ENCODE measurements at places on chromosomes 11 and 22.

DNA sequence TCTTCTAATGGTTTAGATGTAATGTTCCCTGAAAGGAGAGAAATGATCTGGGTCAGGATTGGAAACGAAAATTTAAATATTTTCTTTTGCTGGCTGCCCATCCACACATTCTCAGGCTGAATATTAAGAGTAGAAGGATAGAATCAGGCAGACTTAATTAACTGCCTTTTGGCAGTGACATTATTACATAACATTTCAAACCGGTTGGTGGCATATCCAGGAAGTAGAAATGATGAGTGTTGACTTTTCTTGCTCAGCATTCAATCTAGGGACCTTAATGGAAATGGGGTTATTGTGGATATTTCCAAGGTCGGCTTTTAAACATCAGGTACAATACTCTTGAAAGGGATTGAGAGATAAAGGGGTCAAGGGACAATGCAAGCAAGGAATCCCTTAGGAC lies 677.4 kb upstream of the ARHGAP42 start:
- DNase-seq, result no peak

DNA sequence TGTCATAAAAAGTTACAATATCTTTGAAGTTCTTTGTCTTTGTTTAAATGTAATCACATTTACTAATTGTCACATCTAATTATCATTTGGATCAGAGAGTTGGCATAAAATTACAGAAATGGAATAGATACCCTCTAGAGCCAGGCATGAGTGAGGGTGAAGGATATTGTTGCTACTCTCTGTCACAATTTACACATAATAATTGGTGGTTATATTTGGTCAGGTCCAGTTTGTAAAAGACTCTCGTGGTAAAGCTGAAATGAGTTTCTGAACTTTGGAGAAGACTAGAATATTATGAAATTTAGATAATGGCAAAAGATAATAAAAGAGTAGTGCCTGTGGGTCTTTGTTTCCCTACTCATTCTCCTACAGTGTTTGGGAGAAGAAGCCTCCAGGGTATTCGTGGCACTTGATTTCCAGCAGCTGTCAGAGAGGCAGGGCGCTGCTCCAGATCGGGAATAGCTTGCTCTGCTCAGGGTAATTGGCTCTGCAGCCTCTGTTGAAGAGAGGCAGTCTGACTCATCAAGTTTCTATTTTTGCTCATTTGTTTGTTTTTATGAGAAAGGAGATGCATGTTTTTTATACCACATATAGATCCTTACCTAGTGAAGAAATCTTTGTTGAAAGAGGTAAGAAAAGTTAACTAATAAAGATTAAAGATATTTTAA lies 349.9 kb downstream of the CNTN5 start:
- peak; percentile 53 for DNase-seq

- no peak for DNase-seq
Measured at GRCh38 chr22:50089682-50090411, at the start of gene MOV10L1. MOV10L1 (plus strand) TSS chr22:50090006; CDS start chr22:50090089, 83 bp downstream.

- no peak for DNase-seq
Measured at GRCh38 chr11:128607819-128608218, 20.5 kb upstream of the ETS1 start.

DNA sequence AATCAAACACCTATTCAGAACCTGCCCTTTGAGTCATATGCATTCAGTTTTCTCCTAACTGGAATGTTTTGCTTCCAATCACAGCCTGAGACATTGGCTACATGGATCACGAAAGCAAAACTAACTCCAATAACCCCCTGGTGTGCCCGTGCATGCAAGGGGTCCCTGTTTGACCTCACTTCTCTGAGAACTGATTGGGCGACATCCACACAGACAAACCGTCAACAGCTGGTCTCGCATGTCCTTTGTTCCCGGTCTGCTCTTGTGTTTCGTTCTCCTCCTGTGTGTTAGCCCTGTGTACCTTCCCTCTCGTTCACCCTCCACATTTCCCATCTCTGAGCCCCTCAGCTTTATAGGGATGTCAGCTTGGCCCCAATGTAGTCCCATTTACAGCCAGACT lies 67.2 kb upstream of the TTC12 start:
- no peak for DNase-seq

GRCh38 chr11:46335890-46336562 lies 11.2 kb upstream of the DGKZ start:
- no peak for DNase-seq

GRCh38 chr11:16779436-16779835 lies 41.0 kb downstream of the C11orf58 start:
- DNase-seq, result peak; percentile 41

DNA sequence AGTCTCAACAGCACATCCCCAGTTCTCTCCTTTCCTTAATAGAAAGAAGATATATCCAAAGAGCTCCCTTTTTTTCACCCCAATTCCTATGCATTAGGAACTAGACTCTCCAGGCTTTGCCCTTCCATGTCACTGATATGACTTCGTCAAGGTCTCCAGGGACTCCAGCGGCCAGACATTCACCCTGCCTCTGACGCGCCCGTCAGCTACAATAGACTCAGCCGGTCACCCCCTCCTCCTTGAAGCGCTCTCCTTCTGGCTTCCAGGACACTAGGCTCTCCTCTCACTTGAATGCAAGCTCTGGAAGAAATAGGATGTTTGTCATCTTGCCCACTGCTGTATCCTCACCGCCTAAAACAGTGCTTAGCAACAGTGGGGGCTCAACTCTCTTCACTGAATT lies 14.9 kb upstream of the ELFN2 start:
- DNase-seq, result no peak

DNA sequence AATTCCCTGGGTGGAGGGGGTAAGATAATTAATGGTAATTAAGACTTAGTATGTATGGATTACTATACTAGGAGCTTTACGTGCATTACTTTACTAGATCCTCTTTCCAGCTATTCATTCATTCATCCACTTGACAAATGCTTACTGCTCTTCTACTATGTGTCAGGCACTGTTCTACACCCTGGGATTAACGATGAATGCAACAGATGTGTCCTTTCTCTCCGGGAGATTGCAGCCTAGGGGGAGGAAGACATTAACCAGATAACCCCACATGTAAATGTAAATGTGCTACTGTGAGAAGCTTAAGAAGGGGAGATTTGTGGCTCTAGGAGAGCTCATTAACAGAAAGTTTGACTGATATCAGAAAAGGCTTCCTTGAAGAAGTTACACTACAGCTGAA lies 1.7 kb downstream of the ANKK1 start:
- DNase-seq, result peak; percentile 100

DNA sequence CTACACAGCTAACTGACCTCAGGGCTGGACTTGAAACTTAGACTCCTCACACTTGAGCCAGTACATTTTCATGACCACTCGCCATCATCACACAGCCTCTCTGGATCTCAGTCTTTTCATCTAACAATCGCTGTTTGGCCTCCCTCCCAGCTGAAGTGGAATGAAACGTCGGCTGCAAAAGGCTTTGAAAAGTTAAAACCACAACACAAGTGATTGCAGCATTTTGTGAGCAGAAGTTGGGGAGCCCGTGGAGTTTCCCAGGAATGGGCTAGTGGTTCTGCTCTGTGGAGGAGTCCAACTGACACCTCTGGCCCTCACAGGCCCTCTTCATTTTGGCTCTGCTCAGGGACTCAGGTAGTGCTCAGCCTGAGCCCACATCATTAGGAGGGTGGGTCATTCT lies 35.9 kb upstream of the TRIM29 start:
- no peak for DNase-seq

DNA sequence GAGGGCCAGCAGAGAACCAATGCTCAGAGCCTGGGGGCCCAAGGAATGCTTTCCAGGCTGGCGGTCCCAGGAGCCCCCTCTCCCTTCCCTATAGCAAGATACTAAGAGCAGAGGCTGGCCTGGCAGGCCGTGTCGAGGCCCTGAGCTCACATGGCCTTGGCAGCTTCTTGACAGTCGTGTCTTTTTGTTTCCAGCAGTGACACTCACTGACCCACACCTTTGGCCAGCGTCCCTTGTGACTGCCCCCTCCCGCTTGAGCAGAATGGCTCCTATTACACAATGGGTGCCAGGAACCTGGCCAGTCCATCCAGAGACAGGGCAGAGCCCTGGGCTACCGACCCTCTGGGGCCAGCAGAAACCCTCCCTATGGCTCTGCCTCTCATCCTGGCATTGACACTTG lies 6.4 kb upstream of the CCND1 start:
- no peak for DNase-seq

- DNase-seq, result no peak
Measured at GRCh38 chr11:20060181-20060580, 100.1 kb downstream of the DBX1 start.

- no peak for DNase-seq
Measured at GRCh38 chr11:33533386-33534052, 167.1 kb downstream of the C11orf91 start.

DNA sequence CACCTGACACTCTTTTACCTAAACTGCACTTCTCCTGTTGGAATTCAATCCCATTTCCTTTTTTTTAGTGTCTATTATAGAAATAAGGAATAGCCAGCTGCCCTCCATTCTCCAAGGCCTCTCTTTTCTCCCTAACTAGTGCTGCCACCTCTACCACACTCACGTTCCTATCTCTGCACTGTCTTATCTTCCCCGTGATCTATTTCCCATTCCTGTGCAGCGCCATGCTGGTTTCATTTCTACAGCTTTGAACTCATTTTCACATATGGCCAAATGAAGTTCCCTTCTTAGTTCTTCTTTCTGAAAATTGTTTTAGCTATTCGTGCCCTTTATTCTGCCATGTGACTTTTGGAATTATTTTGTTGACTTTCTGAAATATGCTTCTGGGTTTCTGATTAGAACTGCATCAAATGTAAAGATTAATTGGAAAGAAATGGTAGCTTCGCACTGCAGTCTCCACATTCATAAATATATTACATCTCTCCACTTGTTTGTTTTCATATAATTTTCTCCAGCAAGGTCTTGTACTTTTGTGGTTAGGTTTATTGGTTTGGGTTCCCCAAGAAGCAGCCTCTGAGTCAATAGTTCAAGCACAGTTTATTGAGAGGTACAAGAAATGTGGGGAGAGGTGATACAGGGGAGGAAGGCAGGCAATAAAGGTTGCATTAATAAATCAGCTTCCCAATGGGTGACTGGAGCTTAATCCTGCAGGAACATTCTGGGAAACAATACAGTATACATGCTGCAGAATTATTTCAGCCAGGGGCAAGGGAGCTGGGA lies 43.7 kb upstream of the DRD2 start:
- DNase-seq, result no peak

DNA sequence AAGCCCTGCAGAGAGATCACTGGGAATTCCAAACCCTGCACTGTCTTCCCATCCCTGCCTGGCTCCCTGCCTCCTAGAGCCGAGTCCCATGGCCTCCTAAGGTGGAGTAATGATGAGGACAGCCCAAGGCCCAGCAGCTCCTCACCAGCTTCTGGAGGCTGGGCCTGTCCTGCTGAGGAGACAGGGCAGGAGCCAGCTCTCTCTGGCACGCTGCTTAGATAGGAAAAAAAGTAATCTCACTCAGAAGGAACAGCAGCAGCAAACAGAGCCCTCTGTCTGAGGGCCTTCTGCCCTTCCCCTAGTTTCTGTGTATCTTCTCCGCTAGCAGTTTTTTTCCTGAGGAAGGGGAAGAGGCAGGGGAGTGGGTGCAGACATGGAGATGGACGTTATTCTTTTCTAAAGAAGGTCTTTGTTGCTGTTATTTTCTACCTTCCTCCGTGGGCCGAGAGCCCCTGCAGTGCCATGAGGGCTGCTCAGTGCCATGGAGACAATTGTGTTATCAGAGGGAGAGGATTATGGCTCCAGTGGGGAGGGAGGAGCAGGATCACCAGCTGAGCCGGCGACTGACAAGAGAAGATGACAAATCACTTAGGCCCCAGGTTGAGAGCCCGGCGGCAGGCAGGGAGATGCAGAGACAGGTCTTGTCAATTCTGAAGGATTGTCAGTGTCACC lies 315.3 kb downstream of the BUD13 start:
- peak; percentile 95 for DNase-seq

- peak; percentile 5 for DNase-seq
Measured at GRCh38 chr11:28049338-28050216, 58.4 kb downstream of the KIF18A start.

DNA sequence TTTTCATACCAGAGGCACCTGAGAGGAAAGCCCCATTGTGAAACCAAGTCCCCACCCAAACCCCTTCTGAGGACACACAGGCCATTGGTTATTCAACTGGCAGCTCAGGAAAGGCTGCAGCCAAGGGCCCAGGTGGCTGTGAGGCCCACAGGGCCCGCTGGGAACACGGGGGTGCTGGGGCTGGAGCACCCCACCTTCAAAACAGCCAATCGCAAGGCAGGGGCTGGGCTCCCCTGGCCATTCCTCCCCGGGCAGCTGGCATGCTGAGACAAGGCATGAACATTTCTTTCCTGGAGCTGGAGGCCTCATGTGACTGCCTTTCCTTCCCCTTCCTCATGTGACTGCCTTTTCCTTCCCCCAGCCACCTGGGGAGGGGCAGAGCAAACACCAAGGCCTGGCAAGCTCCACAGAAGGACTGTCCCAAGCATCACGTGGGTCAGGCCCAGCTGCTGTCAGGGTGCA lies 76.9 kb downstream of the PIWIL3 start:
- DNase-seq, result no peak

DNA sequence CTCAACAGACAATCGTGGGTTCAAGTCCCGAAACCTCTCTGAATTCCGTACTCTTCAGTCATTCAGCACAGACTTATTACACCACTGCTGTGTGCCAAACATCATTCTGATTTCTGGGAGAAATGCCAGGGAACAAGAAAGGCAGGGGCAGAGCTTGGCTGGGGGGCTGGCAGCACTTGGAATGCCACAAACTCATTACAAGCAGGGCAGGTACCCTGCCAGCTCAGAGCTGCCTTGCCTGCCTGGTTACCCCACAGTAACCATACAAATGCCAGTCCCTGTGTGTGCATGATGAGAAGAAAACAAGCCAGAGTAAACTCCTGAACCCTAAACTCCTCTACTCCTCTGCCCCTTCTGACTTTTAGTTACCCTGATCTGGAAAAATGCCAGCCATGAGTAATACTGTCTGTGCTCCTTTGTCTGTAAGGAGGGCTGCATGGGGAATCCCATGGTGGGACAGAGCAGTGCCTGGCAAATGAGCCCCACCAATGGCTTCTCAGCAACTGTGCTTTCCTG lies 6.9 kb upstream of the RAD9A start:
- no peak for DNase-seq

DNA sequence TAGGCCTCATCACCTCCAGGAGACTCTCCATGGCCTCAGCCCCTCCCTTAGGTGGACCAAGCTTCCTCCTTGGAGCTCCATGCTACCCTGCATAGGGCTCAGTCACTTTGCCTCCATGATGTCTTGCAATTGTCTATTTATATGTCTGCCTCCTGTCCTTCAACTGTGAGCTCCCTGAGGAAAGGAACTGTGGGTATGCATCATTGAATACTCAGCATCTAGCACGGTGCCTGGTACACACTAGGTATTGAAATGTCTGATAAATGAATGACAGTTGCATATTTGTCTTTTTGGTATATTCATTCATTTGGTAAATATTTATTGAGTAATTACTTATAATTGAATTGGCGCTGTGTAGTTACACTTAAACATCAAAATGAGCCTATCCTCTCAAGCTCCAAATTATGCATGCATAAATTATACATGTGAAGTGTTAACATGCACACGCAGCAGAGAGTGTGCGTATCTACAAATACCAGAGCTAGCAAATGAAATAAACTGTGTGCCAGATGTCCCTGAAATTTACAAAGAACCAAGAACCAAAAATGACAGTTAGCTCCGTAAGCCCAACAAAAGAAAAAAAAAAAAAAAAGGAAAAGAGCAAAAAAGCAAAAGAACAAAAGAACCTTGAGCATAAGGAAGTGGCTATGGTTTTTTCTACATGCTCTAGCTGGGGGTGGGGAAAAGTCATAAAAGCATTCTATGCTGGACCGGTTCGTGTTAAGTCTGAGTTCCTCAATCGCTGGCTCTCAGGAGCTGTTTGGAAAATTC lies 25.2 kb downstream of the GRAP2 start:
- DNase-seq, result no peak
